ENCODE measurements at places on chromosomes 2 and 18.

DNA sequence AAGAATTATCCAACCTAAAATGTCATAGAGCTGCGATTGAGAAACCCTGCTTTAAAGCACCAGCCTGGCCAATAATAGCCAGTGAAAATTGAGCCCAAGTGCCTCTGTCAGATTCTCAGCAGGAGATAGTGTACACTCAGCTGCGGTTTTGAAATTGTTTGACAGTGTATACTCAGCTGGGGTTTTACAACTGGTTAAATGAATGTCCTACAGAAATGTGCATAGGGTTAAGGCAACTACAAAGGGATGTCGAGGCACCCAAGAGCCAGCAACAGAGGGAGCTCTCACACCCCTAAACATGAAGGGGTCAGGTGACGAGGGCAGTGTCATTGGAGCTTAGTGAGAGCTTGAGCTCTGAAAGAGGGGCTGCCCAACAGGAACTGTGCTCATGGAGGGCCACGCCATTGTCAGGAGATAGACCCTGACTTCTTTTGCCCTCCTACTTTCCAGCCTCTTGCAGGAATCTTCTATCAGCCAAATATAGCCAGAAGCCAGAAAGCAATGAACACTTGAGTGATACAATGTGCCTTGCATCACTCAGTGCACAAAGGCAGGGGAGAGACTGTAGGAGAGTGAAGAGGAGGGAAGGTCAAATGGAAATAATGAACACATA lies 15.1 kb downstream of the ACTG2 start:
- DNase-seq: no peak

DNA sequence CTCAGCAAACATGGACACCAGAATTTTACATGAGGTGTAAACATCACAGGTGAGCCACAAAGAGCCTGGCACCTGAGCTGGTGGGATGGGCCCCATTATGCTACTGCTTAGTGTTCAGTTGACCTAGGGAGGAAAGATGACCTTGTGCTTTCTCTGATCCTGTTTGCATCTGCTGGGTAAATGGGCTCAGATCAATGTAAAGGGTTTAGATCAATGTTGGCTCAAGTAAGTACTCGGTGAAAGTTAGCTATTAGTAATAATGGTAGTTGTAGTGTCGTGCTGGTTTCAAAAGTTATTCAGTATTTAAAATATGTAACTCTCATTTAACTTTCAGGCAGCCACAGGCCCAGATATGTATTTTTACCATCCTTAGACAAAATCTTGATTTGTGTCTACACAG lies 19.8 kb downstream of the ABHD3 start:
- no peak for DNase-seq

DNA sequence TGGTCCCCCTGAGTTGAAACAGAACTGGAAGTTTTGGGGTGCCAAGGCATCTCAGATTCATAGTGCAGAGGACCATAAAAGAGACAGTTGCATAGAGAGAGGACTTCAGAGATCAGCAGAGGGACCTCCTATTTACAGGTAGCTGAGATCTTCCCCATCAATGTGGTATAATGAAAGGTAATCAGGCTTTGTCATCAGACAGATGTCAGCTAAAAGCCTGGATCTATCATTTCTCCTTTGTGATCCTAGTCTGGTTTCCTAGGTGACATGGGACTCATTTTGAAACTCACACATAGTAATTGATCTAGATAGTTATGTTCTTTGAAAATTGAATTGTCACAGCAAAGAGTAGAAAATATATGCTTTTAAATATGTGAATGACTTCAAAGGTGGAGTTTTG lies 443.5 kb upstream of the MAP2 start:
- DNase-seq: no peak

- DNase-seq: no peak
These were observed 233.9 kb downstream of the SATB2 start for GRCh38 chr2:199223791-199224190.

- no peak for DNase-seq
These were observed 83.7 kb downstream of the CERKL start for GRCh38 chr2:181573140-181573736.

DNA sequence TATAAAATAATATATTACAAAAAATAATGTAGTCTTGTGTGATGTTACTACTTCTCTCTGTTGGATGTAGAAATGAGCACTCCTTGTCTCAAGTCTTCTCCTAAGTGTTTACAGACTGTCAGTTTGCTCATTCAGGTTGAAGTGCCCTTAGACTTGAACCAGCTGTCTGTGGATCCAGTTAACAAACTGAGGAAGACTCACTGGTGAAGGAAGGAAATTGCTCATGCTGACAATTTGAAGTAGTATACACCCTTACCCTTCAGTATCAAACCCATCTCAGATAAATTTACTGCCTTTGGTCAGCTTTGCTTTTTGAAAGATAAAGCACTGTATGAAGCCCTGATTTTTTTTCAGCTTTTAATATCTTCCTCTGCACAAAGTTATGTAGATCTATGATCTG lies 854.2 kb upstream of the ZEB2 start:
- DNase-seq: no peak

- peak; percentile 79 for DNase-seq
These were observed 2.3 kb upstream of the NR4A2 start for GRCh38 chr2:156334496-156335478.

DNA sequence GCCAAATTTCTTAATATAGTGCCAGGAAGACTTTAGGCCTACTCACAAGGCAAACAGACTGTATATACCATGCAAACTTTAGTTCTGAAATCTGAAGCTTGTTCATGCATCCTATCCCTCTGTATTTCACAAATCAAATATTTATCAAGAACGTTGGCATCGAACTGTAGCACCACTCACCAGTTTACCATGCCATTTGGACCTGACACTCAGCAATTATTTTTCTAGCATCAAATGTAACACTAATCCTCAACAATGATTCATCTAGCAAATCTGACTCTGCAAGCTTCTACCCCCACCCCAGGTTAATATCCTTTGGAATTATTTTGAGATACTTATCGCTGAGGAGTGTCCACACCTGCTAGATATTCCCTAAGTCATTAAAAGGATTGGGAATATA lies 1506.6 kb downstream of the LRP1B start:
- no peak for DNase-seq

- no peak for DNase-seq
These were observed 602.9 kb downstream of the NYAP2 start for GRCh38 chr2:226002438-226002837.

- DNase-seq: no peak
These were observed 1539.8 kb upstream of the PIK3C3 start for GRCh38 chr18:40415176-40415791.

GRCh38 chr2:192535956-192536921 lies 341.5 kb upstream of the TMEFF2 start:
- DNase-seq: no peak

GRCh38 chr2:64582774-64583340 lies 58.7 kb downstream of the AFTPH start:
- no peak for DNase-seq

GRCh38 chr2:9821805-9822445 lies 21.3 kb upstream of the TAF1B start:
- no peak for DNase-seq

DNA sequence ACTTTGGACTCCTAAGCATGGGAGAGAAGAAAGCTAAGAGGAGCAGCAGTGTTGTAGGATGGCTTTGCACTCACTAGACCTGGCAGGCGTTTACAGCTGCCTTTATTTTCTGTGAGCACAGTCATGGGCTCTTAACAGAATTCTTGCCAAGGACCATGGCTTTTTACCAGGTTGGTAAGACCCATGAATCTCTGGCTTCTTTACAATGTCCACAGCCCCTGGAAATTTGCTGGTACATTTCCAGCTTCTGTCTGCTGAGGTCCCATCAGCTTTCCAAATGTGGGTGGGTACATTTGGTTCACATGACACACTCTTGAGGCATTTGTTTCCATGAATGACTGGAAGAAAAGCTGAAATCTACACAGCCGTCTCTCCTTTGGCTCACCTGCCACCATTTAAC lies 162.7 kb downstream of the PPP1R1C start:
- DNase-seq: no peak

- no peak for DNase-seq
These were observed 8.6 kb upstream of the CRYBA2 start for GRCh38 chr2:219001577-219002394.

GRCh38 chr2:120032297-120032696 lies 19.4 kb downstream of the EPB41L5 start:
- no peak for DNase-seq

- no peak for DNase-seq
These were observed 492.5 kb downstream of the SOX11 start for GRCh38 chr2:6184532-6185292.

GRCh38 chr2:142642650-142643049 lies 234.8 kb upstream of the KYNU start:
- DNase-seq: no peak

- DNase-seq: no peak
These were observed 640.7 kb upstream of the CRIM1 start for GRCh38 chr2:35714883-35715282.

GRCh38 chr2:98269274-98269673 lies 77.0 kb upstream of the CNGA3 start:
- no peak for DNase-seq

GRCh38 chr2:133773854-133774653 lies 205.8 kb upstream of the NCKAP5 start:
- no peak for DNase-seq

GRCh38 chr2:19048593-19049266 lies 309.7 kb downstream of the OSR1 start:
- no peak for DNase-seq

DNA sequence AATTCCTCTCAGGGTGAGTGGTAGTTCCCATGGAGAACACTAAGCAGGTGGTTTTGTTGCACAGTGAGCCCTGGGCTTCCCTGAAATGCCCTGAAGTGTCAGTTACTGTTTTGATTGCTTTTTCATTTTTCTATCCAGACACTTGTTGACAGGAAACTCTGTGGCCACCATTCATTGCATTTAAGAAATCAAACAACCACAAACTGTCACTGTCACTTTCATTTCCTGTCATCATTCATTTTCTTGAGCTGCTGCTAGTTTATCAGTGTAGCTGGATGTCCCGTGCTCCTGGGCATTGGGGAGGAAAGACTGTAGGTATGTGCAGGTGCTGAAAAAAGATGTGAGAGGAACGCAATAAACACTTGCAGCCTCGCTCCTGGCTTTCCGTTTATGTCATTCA lies 891.6 kb upstream of the ZEB2 start:
- DNase-seq: no peak

GRCh38 chr2:219497495-219498279 lies 1.0 kb upstream of the GMPPA start:
- DNase-seq: peak; percentile 28

DNA sequence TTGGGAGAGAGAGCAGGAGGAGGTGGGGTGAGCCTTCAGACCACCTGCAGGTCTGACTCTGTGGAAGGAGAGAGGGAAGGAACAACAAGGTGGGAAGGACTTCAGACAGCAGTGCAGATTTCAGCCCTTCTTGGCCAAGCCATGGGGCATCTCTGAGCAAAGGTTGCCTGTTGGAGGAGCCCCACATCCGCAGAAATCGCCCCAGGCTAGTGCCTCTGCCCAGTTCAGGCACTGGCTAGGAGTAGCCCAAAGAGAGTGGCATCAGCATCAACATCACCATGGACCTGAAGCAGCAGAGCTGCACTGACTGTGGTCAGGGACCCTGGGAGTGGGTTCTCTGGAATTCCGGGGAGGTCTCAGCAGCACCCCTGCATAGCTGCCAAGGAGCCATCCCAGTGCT lies 10.2 kb downstream of the GPR55 start:
- DNase-seq: no peak

GRCh38 chr2:60717691-60718090 lies 38.4 kb upstream of the PAPOLG start:
- no peak for DNase-seq

DNA sequence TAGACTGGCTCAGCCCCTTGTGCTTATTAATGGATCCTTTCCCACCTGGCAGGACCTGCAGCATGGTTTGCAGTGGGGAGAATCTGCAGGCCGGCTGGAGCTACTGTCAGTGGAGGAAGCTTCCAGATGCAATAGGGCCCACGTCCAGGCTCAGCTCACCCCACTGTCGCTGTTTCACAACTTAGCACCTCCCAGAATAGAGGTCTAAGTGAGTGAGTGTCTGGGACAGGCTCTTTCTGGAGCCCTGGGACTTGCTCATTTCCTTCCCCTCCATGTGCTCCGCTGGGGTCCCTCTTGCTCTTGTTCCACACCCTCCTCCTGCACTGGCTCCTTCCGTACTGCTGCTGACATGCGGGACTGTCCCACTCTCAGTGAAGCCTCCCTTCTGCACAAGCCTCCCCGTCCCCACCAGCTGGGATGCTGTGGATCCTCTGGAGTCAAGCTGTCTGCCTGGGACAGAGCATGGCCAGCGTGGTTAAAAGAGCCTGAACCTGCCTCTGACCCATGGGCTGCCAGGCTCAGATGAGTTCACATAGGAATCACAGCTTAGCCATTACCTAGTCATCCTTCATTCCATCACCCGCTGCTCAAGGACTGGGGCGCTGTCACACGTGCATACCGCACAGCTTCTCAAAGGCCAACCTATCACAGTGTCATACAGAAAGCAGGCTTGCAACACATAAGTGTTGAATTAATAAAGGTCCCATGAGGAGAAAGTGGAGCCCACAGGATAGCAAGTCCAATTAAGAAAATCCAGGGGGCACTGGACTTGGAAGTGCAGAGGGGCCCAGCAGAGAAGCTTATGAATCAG lies 135.9 kb downstream of the ACKR3 start:
- DNase-seq: no peak

DNA sequence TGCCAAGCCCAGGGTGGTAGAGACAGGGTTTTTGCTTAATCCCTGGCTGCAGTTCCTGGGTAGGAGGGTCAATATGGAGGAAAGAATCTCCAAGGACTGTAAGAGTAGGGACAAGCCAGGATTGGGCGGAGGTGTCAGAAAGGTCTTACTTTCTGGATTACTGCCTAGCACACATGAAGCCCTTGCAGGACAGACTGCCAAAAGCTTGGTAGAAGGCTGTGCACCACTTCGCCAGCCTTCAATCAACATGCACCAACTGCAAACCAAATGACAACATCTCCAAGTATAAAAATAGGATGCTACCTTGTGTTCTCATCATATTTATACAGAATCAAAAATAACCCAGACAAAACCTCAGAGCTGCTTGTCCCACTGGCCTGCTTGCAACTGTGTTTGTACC lies 3.7 kb downstream of the ZNF142 start:
- no peak for DNase-seq

DNA sequence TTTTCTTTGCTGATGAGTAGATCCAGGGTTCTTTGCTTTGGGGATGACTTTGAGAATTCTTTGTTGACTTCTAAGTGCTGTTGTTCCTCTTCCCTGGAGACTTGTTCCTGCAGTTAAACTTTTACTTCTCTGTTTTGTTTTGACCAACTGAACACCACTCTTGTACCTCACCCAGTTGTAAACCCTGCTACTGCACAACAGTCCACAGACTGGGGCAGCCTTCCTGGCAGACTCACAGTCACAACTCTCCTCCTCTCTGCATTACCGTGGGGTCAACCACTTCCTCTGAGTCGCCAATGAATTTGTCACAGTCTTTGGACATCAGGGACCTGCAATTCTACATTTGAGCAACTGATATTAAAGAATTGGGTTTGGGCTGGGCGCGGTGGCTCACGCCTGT lies 3.8 kb upstream of the SLC8A1 start:
- no peak for DNase-seq

Measured in stimulated activated CD4-positive, alpha-beta T cell treated with anti-CD3 and anti-CD28 coated beads, TNF-alpha, amount 100 ng/mL, for 24 hours (primary cell).